ENCODE measurements at places on chromosomes 5 and 9.

DNA sequence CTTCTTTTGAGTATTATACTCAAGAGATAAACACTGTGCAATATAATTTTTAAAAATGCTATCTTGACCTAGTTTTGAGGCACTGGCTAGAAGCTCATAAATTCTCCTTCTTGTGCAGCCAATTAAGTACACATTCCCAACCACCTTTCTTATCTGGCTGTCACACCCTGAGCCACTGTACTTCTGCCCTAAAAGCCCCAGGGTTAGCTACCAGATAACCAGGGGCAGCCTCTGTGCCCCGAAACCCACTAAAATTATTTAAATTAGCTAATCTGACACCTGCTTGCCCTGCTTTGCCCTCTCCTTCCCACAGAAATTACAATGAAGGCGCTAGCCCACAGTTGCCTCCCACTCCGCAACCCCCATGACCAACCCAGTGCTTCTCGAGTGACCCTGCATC, 597.3 kb upstream of the TYRP1 start:
- no peak for DNase-seq

- DNase-seq: no peak
Measured at GRCh38 chr9:82038897-82039296, 50.3 kb downstream of the SPATA31D1 start.

GRCh38 chr5:109281136-109281690, 128.6 kb downstream of the PJA2 start:
- no peak for DNase-seq

- DNase-seq: no peak
Measured at GRCh38 chr9:127926906-127927200, 3.7 kb downstream of the PIP5KL1 start.

GRCh38 chr5:31226651-31227050, 33.2 kb downstream of the CDH6 start:
- DNase-seq: no peak

- no peak for DNase-seq
Measured at GRCh38 chr9:20243841-20244240, 378.5 kb downstream of the MLLT3 start.

- no peak for DNase-seq
Measured at GRCh38 chr9:105290418-105290817, 46.0 kb downstream of the SLC44A1 start.
